ENCODE measurements at places on chromosomes 4 and X.

- DNase-seq = no peak
These were observed 118.1 kb downstream of the ENPP6 start for GRCh38 chr4:184099535-184099966.

DNA sequence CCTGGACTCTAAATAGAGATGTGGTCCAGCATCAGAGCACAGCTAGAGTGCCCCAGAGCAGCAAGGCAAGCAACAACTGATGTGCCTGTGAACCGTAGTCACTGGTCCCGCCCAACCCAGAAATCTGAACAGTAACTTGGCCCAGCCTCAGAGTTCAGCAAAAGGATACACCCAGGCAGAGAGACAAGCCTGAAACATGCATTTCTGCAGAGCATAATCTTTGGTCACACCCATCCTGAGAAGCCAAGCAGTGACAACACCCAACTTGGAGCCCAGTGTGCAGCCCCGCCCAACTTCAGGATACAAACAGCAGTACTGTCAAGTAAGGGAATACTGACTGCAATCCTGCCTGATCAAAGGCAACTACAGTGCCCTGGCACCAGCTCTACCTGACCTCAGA is 78.9 kb downstream of the CCDC160 start:
- DNase-seq = no peak

DNA sequence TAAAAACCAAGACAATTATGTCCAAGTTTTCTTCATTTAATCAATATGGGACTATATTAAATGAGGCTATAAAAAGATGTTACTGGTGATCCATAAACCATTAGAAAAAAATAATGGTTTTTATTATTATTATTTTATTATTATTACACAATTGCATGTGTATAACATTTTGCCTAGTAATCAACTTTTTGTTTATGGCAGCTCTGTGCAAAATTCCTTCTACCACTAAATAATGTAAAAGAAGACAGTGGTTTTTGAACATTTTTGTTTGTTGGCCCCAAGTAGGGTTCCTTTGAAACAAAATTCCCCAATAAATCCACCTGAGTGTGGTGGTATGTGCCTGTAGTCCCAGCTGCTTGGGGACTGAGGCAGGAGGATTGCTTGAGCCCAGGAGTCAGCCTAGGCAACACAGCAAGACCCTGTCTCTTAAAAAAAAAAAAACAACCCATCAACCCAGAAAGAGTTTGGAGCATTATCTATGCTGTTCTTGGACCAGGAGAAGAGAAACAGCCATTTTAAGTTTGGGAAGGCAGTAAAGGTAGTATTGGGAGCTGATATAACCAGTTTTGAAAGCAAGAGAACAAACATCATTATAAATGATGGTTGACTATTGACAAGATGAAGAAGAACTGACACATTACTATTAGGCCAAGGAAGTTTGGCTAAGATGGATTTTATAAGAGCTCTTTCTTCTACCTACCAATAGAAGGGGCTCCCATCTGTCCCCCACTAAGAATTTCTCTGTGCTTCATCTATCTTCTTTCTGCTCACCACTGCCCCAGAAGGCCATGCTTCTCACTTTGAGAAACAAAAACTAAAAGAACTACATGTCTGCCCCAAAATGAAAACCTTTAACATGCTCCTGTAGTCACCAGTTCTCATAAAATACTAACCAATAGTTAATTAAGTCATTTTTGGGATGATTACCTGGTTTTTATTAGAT is 2.2 kb downstream of the TMEM156 start:
- DNase-seq = no peak

DNA sequence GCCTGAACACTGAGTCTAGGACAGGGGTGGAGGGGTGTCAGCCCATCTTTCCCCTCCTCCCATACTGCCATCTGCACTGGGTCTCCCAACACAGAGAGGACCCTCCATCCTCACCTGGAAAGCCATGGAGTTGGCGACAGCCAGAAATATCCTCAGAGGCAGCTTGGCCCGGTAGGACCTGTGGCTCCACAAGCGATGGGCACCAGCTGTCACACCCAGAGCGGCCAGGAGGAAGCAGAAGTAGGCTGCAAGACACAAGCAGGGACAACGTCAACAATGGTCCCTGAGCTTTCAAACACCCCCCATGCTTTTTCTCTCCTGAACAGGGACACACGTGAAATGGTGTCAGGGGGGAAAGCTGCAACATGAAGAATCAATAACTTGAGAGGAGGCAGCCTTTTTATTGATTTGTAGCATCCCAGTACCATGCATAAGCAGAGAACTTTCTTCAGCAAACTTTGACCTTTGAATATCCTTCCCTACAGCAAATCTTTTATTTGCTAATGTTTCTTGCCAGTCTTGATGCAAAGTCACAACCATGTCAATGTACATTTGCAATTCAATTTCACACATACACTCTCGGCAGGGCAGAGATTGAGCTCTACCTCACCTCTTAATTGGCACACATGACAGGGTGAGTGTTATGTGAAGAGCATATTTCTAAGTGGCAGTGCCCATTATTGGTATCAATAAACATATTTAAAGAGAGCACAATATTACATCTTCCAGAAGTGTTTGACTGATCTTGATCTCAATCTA is 93.2 kb downstream of the SCD5 start:
- DNase-seq = no peak

DNA sequence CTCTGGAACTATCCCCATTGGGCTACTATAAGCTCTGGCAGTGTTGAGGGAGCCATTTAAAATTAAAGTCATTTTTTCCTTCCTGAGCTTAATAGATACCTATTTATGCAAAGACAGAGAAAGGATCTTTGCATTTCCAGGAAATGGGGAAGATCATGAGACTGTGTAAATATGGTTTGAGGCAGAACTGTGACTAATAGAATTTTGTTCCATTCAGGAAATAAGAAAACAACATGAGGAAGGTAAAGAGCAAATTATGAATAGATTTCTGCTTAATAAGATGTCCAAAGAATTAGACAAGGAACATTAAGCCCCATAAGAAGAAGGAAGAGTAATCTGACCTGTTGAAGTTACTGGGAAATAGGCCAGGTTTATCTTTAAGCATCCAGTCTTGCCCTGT is 17.8 kb upstream of the TBC1D19 start:
- no peak for DNase-seq

- peak; percentile 68 for DNase-seq
These were observed 336.5 kb downstream of the BMPR1B start for GRCh38 chr4:95093936-95094929.

- DNase-seq = no peak
These were observed 68.2 kb downstream of the ARHGAP10 start for GRCh38 chr4:147799986-147800555.

GRCh38 chrX:100379388-100379986 is 30.6 kb downstream of the PCDH19 start:
- DNase-seq = peak; percentile 5

GRCh38 chr4:80255329-80256095 is 11.0 kb upstream of the FGF5 start:
- no peak for DNase-seq

DNA sequence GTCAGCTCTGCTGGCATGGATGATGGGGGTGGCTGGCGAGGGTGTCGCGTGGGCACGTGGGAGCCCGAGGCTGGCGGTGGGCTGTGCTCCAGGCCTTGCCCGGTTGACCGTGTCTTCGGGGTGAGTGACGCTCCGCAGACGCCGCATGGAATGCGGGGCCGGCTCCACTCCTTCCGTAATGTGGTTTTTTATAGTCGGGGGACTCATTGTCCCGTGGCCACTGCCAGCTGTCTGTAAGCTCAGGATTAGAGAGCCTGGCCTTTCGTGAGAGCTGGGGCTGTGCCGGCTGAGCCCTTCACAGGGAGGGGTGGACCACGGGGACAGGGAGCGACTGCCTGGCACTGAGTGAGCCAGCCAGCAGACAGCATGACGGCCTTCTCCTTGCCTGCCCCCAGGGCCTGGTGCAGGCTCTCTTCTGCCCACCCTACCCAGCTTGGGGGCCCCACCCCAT is 20.4 kb downstream of the DOK7 start:
- no peak for DNase-seq

DNA sequence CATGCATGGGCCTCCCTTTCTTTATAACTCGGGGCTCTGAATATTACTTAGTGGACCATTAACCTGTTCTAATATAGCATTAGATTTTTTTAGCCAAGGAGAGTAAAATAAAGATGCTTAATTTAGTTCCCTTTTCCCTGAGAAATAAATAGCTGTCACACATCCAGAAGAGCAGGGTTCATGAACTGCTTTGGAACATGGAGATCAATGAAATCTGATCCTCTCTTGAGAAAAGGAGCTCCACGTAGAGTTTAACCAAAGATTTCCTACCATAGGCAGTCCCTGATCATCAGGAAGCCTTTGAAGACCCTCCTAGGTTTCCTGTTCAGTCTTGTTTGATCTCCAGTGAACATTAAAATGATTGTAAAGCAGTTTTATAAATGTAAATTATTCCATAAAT is 8.5 kb upstream of the PCDH19 start:
- no peak for DNase-seq

DNA sequence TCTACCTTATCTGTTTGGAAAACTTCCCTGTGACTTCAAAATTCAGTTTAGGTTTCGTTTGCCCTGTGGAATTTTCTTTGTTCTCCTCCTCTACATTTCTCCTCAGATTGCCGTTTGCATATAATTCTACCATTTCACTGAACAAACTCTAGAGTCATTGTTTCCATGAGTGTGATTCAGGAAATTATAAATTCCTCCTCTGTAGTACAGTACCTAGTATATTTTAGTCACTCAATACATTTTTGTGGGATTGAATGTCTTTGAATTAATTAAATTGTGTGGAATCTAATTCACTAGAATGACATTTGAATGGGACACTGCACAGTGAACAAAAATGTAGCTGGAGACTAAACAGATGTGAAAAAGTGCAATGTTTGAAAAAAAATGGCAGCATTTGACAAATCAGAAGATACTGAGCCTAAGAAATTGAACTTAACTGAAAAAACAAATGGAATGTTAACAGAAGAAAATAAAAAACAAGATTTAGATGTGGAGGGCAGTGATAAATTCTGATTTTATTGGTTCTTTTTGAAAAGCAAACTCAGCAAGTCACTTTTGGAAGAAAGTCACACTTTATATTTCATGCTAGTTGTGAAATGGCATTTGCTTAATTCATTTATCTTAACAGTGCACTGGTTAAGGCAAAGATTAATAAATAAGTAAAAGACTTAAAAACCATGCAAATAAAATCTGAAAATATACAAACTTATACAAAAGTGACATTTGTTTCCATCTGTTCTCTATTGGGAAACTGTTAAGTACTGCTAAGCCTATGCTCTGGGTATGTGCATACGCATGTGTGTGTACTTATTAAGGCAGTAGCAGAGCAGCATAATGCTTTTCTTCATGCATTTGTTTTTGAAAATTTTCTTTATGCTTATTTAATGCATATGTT is 512.3 kb downstream of the FAT4 start:
- no peak for DNase-seq

DNA sequence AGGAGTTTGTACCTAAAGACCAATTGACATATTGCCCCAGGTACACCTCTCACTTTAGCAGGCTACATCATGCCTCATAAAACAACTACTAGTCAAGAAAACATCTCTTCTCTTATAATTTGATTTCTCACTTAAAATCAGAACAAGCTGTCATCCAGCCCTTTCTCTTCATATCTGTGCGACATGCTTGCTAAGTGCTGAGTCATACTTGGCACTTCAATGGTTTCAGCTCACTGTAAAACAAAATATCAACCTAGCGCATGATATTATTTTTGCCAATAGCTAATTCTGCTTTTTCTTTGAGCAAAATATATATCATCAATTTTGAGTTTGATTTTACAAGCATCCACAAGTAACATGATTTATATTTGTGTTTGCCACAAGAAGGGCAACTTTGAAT is 27.9 kb upstream of the FUNDC1 start:
- no peak for DNase-seq

DNA sequence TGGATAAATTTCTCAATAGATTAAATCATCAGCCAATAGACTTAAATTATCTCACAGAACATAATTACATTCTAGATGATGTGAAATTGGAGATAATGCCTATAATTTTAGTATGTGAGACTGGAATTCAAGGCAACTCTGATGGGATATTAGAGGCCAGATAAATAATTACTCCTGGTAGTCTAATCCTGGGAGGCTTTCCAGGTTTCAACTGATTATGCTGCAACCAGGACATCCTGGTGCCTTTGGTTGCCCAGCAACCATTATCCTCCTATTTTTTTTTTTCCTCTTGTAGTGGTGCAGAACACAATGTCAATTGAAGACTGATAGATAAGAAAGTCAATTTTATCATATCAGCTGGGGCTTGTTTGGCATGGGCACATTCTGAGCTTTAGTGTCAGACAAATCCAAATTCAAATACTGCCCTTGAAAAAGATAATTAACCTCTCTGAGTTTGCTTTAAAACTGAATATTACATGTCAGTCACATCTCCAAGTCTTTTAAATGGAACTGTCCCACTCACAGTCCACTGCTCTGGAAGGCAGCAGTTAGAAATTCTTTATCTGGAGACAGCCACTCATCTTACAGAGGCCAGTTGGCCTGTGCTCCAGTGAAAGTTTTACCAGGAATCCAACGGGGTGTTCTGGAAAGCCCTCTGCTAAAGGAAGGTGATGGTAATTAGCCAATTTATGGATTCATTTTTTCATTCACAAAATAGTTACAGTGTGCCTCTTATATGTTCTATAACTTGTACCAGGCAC is 95.3 kb upstream of the GUCY1A1 start:
- no peak for DNase-seq

GRCh38 chr4:37648084-37648817 is 37.9 kb downstream of the RELL1 start:
- DNase-seq = no peak

DNA sequence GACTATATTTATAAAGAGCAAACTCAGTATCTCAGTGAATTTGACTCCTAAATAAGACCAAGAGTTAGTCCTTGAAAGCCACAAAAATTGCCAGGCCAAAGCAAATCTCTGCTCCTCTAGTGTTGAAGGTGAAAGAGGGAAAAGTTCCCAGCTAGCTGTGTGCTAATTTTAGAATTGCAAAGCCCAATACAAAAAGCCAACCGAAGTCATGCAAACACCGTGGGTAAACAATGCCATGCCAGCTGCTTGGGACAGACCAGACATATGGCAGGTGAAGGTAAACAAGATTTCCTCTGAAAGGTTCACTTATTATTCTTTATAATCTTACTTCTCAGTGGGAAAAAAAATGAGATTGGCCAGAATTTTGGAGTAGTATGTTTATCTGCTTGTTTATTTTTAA is 80.5 kb upstream of the LNX1 start:
- DNase-seq = peak; percentile 35

- DNase-seq = no peak
These were observed 9.0 kb upstream of the DAPP1 start for GRCh38 chr4:99807666-99808065.

DNA sequence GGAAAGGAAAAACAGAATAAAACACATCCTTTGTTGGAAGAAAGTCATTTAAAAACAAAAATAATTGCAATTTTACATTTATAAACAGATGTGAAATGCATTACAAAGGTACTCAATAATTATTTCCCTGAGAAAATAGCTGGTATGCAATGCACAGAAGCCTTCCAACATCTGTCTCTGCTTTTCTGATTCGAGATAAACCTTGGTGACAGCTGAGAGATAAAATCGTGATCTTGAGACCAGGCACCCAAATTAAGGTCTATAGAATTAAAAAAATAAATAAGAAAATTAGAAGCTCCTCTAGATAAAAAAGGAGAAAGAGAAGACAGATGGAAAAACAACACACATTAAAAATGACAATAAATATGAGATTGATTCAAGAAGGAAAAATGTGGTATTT is 544.0 kb downstream of the SPRY1 start:
- DNase-seq = no peak
